ENCODE measurements at places on chromosomes 12 and 14.
A peak's percentile ranks its signal among the peaks of the same experiment; 100 is the strongest.

- no peak for DNase-seq
Observed at GRCh38 chr14:64817631-64818030, 62.1 kb downstream of the SPTB start.

GRCh38 chr14:89288114-89288513 is 128.9 kb downstream of the FOXN3 start:
- no peak for DNase-seq

GRCh38 chr12:54159140-54159539 is 29.6 kb downstream of the SMUG1 start:
- DNase-seq = no peak

GRCh38 chr14:99168330-99168729 is 103.7 kb downstream of the BCL11B start:
- no peak for DNase-seq

DNA sequence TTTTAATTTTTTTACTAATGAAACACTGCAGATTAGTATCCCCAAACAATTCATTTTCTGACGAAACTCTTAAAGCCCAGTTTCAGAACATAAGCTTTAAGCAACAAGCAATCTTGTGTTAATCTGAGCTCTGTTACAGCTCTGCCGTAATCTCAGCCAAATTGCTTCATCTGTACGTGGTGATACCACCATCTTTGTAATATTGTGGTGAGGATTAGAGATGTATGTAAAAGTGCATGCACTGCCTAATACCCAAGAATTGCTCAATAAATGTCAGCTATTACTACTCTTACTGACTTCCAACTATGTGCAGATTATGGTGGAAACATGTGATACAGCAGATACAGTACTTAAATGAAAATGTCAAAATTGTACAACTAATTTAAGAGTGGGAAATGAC is 1.8 kb downstream of the AKAP5 start:
- no peak for DNase-seq

- DNase-seq = no peak
Observed at GRCh38 chr12:94172031-94172430, 23.7 kb downstream of the PLXNC1 start.

- DNase-seq = no peak
Observed at GRCh38 chr12:49272790-49273725, 8.2 kb downstream of the TUBA1C start.

DNA sequence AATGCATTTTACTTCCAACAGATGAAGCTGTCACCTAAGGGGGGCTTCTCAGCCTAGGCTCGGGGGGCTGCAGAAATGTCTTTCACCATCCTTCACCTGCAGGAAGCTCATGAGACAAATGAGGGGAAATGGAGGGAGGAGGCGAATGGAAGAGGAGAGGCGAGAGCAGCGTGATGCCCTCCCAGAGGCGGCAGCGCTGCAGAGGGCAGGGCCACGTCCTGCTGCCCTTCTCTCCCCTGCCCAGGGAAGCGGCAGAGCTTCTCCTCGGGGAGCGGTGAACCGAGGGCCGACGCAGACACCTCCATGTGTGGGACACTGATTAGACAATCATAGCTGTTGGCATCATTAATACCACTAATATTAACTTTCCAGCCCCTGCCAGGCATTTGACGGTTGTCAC is 78.3 kb downstream of the SERPINA3 start:
- DNase-seq = no peak

DNA sequence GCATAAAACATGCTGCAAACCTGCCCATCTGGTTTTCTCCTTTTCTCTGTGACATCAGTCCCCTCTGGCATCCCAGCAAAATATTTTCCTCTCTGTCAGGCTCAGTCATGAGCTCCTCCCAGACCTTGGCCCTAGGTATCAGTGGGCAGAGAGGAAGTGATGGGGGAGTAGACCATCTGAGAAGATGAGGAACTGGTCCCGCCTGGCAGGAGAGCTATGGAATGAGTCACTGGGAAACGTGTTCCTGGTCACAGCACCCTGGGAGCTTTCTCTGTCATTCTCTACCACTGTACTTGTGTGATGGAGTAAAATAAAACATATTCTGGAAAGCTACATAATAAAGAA is 5.0 kb upstream of the SRSF9 start:
- no peak for DNase-seq

DNA sequence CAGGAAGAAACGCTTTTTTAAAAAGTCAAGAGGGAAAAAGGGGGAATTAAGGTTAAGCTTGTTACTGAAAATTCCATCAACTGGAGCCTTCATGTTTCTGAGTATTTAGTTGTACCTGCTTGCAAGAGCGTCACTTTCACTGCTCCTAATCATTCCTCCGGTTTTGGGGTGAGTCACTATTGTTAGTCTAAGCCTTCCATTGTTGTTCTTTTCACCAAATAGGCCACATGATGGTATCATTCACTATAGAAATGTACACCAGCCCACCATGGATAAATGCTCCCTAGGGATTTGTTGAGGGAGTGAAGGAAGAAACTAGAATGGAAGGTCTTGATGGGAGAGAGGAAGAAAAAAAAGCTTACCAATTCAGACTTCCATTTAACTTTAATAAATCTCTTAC is 3.0 kb downstream of the IL22 start:
- DNase-seq = no peak

DNA sequence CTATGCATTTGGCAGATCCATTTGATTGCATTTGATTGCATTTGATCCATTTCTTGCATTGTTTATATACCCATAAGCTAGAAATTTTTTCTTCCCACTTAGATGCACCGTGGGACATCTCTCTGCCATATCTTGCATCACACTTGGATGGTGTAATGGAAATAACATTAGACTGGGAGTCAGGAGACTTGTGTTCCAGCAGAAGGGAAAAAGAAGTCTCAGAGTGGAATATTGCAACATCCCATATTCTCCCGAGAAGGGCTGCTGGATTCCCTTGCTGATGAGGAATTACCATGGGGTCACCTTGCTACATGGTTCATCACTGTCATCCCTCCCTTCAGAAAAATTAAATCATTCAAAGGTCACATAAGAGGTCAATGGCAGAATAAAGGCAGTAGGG is 78.1 kb downstream of the KSR2 start:
- DNase-seq = no peak

DNA sequence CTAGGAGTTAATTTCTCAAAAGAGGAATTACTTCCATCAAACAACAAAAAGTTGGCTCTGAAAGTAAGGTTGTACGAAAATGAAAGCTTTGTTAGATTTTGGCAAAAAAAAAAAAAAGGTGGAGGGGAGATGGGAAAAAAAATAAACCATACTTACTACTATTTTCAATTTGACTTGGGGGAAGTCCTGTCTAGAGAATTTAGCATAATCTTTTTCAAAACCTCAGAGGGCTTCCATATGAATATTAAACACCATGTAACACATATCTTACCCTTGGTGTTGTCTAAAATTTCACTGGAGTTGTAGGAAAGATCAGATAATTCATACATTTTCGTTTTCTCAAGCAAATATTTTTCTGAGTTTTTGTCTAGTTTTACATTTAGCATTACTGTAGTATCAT is 17.5 kb downstream of the GRIP1 start:
- no peak for DNase-seq

DNA sequence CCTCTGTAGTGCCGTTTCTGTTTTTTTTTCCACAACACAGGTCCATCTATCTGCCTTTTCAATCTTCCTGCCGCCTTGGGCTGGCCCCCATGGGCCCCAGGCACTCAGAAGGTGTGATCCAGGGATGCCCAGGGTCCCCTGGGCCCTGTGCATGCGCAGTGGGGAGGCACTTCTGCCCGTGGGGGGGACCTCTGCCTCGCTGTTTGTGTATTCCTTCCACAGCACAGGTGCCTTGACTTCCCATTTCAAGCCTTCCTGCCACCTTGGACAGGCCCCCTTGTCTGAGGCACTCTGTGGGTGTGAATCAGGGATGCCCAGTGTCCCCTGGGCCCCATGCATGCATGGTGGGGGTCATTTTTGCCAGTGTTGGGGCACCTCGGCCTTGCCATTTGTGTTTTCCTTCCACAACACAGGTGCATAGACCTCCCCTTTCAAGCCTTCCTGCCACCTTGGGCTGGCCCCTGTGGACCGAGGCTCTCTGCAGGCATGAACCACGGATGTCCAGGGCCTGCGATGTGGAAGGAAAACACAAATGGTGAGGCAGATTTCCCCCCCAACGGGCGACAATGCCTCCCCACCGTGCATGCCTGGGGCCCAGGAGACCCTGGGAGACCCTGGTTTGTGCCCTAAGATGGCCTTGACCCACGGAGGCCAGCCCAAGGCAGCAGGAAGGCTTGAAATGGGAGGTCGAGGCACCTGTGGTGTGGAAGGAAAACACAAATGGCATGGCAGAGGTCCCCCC is 366.5 kb downstream of the ALG10 start:
- DNase-seq = no peak

GRCh38 chr12:64699504-64700115 is 59.6 kb downstream of the GNS start:
- peak; percentile 27 for DNase-seq

DNA sequence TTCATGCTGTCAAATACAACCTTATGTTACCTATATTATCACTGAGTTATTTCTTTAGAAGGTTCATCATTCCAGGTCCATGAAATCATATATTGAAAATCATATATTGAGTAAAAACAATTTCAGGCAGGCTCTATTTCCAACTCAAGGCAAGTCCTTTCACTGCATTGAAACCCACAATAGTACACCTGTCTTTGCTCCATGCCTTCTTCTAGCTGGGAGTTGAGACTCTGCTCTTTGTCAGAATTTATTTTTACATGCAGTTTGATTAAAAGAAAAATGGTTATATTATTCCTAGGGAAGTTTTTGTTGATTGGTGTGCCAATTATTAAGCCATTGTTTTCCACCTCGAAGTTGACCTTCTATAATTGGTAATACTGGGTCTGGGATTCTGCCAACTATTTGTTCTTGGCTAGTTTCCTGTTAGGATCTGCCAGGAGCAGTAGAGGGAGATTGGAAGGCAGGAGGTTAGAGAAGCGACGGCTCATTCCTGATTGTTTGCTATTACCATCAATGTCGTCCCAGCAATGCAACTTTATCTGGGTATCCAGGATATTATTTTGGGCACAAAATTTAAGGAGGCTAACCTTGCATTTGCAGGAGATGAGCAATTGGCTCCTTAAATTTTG is 79.5 kb upstream of the MIS18BP1 start:
- DNase-seq = no peak

DNA sequence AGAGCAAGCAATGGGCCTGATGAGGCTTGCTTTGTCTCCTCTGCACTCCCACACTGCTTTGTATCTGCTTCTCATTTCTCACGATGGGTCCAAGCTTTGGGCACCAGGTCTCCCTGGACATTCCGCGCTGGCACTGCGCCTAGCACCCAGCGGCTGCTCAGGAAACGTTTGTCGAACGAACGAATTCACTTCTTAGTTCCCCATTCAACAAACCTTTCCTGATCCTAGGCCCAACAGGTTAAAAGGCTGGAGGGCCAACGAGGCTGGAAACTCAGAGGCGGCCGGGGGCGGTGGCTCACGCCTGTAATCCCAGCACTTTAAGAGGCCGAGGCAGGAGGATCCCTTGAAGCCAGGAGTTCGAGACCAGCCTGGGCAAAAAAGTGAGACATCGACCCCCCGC is 1.0 kb upstream of the GLRX5 start:
- DNase-seq = no peak

- no peak for DNase-seq
Observed at GRCh38 chr12:54678131-54678530, 30.0 kb upstream of the DCD start.

DNA sequence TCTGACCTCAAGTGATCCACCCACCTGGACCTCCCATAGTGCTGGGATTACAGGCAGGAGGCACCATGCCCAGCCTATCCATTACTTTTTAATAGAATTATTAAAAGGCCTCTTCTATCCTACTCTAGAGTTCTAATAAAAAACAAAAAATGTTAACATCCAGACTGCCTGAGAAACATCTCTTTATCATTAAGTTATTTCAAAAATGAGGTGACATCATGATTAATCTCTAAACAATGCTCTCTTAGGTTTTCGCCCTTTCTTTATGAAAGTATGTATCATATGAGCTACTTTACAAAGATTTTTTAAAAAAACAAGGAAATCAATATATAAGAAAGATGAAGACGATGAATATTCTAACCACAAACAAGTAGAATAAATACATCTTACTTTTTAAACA is 52.6 kb downstream of the FGD6 start:
- no peak for DNase-seq

DNA sequence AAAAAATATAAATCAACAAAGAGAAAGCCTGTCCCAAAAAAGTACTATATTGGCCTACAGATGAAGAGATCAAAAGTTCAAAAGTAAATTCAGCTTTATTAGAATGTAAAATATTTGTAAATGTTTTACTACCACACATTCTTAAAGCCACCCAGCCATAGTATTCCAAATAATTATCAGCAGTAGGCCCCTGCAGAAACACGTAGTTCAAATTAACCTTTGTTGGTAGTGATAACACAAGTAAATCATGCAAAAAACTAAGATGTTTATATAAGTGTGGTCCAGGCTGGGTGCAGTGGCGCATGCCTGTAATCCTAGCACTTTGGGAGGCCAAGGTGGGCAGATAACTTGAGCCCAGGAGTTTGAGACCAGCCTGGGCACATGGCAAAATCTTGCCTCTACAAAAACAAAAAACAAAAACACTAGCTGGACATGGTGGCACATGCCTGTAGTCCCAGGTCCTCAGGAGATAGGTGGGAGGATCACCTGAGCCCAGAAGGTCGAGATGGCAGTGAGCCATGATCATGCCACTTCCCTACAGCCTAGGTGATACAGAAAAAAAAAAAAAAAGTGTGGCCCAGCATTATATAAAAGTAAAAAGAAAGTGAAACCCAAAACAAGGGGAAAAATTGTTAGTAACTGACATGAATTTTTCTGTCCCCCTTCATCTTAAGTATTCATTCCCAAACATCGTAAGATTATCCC is 17.9 kb downstream of the SPTLC2 start:
- peak; percentile 46 for DNase-seq

DNA sequence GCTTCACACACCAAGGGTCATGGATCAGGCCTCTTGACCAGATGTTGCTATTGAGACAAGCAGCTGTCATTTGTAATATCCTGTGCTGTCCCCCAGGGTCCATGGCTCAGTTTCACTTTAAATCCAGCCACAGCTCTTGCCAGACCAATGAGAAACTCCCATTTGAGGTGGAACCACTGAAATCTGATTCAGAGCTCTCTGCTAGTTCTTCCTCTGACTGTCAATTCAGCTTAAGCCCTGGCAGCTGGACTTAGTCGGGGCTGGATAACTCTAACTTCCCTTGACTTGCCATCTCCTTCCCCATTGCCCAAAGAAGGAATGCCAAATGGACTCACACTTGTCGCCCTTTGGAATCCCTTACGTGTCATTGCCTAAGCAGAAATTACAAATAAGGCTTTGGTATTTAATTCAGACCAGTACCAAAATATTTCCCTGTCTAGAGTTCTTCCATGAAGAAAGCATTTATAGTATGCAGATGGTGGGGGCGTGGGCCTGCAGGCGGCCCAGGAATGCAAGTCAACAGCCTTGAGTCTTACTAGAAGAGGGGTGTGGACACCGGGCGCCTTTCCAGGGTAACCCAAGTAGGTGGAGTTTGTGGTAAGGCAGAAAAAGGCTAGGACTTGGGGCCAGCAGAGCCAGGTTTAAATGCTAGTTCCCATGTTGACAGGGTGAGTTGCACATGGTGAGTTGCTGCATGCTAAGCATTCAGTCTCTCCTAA is 96.9 kb upstream of the TMPO start:
- no peak for DNase-seq
